Posterior cingulate gyrus (tissue), 11 donors: ENCODE measurements at places on chromosomes 5 and 9.

DNA sequence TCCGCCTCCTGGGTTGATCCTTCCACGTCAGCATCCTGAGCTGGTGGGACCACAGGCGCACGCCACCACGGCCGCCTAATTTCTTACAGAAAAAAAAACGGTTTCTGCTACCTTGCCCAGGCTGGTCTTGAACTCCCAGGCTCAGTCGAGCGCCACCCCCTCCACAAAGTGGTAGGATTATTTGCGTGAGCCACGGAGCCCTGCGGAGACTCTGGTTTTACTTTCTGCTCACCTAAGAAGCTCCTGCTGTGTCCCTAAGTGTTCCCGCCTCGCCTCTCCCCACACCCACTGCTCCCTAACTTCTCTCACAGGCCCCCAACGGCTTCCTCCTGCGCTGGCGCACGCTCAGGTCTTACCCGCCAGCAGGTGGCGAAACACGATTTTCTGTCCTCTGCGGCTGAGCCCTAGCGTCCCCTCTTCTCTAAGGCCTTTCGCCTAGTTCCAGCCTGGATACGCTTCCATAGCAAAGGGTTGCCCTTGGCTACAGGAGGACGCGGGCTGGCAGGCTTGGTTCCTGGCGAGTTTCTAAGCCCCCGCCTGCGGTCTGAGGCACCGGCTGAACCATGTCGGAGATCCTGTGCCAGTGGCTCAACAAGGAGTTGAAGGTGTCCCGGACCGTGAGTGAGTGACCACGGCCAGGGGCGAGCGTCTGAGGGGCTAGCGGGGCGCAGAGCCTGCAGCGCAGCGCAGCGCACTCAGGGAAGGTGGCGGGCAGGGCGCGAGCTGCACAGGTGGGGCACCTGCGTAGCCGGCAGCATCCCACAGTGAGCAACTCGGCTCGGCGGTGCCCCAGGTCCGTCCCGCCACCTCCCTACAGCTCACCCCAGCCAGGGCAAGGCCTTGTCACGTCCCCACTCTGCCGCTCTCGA lies at the start of gene SPEF2:
Gene SPEF2 (plus strand): TSS at position 429 of the 869 bp plus-strand sequence. CDS start 135 bp downstream, at position 564.
- DNase-seq: peak; percentile 96

- no peak for DNase-seq
These were observed 93.5 kb upstream of the RGMB start for GRCh38 chr5:98679963-98680362.

GRCh38 chr5:103896593-103896992 lies 334.0 kb upstream of the NUDT12 start:
- DNase-seq: no peak

DNA sequence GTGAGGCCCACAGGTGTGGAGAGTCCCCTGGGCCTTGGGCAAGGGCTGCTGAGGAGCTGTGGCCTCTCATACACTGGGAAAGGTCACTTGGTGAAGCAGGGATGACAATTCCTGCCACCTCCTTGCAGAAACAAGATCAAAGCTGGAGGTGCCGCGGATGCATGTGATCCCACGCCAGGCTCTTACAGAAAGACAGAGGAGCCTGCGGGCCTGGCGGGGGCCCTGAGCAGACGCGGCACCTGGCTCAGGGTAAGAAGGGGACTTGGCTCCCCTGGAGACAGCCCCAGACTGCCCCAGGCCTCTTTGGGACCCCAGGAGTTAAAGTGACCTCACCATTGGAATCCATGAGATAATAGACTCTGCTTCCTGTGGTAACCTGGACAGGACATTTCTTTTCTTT lies 4.8 kb downstream of the GFPT2 start:
- DNase-seq: no peak

DNA sequence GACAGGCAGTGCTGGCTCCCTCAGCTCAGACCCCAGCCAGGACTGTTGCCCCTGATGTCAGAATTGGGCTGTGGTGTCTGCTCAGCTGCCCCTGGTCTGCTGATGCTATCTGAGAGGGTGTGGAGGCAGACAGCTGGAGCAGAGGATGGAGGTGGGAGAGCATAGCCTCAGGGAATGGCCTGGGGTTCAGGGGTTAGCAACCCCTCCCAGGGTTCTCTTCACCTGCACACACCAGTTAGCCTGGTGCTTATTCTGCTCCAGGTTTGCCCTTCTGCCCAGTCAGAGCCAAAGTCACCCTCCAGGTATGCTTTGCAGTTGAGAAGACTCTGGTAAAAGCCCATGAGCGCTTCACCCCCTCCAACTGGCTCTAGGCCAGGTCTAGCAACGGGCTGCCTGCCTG lies 109.8 kb downstream of the SAXO1 start:
- no peak for DNase-seq

- no peak for DNase-seq
These were observed 949.4 kb downstream of the TLE4 start for GRCh38 chr9:80521151-80521550.

- DNase-seq: no peak
These were observed 386.1 kb upstream of the MPDZ start for GRCh38 chr9:13665418-13666066.

DNA sequence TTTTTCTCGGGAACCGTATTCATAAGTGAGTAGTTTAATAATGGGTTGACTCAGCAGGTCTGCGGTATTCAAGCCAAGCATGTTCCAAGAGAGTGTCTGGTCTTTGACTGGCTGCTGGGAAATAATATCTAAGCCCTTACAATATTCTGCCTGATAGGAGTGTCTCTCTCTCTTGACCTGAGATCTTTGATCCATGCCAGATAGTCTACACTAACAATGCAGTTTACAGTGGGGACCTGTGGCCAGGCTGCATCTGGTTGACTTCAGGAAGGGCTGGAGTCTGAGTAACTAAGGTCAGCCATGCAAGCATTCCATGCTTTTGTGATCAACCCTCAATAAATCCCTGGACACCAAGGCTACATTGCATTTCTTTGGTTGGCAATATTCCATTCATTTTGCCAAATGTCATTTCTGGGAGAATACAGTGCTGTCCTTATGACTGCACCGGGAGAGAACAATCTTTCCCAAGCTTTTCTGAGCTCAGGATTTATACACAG lies 195.5 kb downstream of the SEMA5A start:
- no peak for DNase-seq

- DNase-seq: no peak
These were observed 277 bp downstream of the EIF4E1B start for GRCh38 chr5:176630681-176631222.

- DNase-seq: no peak
These were observed 9.0 kb downstream of the TOR1B start for GRCh38 chr9:129811967-129812363.

- no peak for DNase-seq
These were observed 117.5 kb downstream of the ZNF608 start for GRCh38 chr5:124628721-124629596.

- no peak for DNase-seq
These were observed 233.2 kb upstream of the PRDM9 start for GRCh38 chr5:23274171-23274570.

DNA sequence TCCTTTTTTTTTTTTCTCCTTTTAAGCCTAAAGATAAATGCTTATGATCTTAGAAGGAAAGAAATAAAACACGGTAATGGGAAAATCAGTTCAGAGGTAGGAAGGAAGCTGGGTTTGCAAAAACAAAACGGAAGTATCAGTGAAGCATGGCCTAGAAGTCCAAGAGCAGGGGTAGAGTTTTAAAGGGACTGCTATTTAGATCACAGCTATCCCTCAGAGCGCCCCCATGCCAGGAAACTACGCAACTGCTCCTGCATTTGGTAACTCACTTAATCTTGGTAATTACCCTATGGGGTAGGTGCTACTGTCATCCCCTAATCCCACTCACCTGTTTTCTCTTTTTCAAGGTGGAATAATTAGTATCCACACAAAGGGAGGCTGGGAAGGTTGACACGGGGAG lies 16.0 kb downstream of the TLE1 start:
- no peak for DNase-seq

DNA sequence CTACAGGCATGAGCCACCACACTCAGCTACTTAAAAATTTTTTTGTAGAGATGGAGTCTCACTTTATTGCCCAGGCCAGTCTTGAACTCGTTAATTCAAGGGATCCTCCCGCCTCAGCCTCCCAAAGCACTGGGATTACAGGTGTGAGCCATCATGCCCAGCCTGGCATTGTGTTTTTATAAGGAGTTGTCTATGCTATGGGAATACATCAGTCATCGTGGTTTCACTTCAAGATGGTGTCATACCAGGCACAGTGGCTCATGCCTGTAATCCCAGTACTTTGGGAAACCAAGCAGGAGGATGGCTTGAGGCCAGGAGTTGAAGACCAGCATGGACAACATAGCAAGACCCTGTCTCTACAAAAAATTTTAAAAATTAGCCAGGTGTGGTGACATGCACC lies 49.7 kb downstream of the CYSTM1 start:
- no peak for DNase-seq

- DNase-seq: no peak
These were observed 23.4 kb downstream of the SARDH start for GRCh38 chr9:133714606-133715294.

DNA sequence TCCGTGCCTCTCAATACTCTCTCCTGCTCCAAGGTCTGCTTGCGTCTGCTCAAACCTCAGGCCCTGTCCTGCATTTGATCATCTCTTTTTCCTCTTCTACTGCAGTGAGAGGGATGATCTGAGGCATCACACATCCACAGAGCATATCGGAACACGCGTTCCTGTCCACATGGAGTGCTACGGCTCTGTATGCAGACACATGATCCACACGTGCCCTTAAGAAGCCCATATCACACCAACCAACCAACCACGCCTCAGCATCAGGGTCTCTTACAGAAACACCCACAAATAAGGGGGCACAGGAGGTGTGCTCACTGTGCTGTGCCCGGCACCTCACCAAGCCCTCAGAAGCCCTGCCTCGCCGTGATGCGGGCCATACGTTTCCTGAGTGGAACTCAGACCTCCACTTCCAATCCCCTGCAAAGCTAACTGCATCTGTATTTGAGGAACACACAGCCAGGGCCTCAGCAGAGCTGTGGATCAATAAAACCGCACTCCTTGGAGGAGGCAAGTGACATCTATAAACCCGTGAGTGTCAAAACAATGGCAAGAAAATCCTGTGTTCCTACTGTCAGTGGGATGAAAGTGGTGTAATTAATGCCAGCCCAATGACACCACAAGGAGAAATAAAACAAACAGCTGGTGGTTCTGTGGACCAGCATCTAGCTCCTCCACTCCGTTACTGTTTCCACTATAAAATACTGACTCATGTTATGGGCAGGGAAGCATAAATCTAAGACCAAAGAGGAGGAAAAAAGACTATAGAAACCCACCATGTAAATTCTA lies 40.4 kb downstream of the AK8 start:
- DNase-seq: no peak

DNA sequence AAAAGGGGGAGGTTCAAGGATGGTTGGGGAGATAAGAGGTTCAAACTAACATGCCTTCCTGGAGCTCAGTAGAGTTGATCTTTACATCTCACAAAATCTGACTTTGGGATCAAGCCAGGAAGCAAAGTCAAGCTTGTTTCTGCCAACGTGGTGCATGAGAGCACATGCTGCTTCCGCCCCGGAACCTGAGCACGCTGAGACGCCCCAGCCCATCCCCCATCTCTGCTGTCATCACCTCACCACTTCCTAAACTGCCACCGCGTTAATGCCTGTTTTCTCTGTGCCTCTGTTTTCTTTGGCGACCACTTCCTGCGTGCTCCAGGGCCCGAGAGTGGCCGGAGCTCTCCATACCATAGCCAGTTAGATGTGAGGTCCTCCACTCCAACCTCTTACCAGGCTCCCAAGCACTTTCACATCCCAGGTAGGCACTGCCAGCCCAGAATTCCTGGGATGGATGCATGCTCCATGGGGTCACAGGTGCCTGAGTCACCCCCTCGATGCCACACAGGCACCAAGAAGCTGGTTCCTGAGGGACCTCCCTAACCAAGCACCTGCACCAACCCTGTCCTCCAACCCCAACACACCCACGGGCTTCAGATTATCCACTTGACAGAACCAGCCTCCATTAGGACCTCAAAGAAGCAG lies 31.2 kb upstream of the AFAP1L1 start:
- no peak for DNase-seq

DNA sequence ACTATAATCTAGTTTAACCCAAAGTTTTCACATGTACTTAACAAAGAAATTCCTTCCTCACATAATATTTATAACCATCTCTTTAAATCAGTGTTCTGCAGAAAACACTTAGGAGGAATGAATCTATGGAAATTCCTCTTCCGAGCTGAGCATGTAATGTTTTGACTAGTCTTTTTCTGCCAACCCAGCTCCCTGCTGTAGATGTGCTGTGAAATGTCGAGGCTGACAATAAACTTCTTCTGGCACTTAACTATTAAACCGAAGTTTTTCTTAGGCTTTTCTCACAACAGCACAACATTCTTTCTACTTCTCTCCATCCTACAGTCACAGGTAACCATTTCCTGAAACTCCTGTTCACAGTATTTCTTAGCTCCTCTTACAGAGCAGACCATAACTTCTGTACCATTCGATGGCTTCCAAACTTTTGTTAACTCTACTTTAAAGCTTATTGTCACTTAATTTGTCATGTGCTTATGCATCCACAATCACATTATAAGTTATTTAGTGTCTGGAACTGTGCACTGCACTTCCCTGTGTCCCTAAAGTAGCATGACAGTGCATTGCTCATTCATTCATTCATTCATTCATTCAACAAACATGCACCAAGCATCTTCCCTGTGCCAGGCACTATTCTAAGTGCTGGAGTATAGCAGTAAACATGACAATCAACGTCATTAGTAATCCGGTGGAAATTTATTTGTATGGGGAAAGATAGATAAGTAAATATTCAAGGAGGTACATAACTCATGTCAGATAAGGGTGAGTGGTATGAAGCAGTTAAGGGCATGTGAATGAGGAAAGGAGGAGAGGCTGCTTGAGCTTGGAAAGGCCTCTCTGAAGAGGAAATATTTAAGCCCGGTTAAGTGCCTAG lies 54.6 kb downstream of the TSSK1B start:
- DNase-seq: no peak

DNA sequence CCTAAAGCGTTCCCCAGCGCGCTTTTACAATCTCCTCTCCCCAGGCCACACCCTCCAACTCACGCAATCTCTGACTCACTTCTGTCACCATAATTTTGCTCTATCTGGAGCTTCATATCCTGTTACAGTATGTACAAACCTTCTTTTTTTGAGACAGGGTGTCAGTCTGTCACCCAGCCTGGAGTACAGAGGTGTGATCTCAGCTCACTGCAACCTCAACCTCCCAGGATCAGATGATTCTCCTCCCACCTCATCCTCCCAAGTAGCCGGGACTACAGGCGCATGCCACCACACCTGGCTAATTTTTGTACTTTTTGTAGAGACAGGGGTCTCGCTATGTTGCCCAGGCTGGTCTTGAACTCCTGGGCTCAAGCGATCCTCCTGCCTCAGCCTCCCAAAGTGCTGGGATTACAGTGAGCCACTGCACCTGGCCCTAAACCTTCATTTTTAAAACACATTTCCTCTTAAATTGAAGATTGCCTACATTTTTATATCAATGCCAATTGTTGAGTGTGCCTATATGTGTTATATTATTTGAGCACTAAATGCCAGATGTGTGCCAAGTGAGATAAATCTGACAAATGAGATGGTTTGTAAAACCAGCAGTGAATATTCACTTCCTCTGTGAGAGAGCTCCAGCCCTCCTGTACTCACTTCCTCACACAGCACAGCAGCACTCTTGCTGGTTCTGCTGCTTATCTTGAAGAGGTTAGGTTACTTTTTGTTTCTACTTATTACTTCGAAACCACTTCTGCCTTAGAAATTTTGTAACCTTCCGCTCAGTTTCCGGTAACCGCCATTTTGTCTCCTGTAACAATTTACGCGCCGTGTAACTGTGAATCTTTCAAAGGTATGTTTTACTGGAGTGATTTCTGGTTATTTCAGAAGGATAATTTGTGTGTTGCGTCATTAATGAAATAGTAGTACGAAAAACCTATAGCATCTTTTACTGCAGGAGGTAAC lies 57.9 kb downstream of the DOCK8 start:
- no peak for DNase-seq

- no peak for DNase-seq
These were observed 36.9 kb downstream of the RANBP6 start for GRCh38 chr9:5978523-5978922.
